ENCODE measurements at places on chromosomes 7 and 10.

- DNase-seq: no peak
These were observed 30.0 kb downstream of the DOCK4 start for GRCh38 chr7:112176241-112176640.

- no peak for DNase-seq
These were observed 2.4 kb upstream of the VAX1 start for GRCh38 chr10:117140525-117140902.

DNA sequence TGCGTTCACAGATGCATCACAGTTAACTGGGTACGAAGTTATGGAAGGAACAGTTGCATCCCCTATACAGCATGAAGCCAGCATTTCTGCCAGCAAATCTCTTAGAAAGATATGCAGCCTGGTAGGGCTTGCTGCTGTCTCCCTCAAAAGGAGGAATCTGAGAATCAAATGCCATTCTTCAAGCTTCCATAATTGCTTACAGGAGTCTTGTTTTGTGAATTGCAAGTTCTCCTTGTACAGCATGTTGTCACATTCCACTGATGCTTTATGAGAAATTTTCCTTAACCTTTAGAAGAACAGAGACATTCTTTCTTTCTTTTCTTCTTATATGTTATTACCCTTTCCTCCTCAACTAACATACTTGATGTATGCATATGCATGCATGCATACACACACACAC is 134.6 kb downstream of the CHRM2 start:
- no peak for DNase-seq

DNA sequence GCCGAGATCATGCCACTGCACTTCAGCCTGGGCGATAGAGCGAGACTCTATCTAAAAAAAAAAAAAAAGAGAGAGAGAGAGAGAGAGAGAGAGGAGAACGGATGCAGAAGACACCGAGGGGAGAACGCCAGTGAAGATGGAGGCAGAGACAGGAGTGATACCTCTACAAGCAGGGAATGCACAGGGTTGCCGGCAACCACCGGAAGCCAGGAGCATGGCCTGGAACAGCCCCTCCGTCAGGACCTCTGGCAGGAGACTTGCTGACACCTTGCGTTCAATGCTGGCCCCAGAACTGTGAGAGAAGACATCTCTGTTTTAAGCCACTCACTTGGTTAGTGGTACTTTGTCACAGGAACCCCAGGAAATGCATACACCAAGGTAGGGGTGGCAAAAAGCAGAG is 38.1 kb upstream of the DUSP5 start:
- DNase-seq: no peak

- no peak for DNase-seq
These were observed at the start of gene C10orf53 for GRCh38 chr10:49679480-49679893. Gene C10orf53, plus strand, starts transcription at chr10:49679651. Its CDS starts 47 bp downstream, at chr10:49679698.

GRCh38 chr7:5774136-5774535 is 7.3 kb downstream of the RNF216 start:
- no peak for DNase-seq

DNA sequence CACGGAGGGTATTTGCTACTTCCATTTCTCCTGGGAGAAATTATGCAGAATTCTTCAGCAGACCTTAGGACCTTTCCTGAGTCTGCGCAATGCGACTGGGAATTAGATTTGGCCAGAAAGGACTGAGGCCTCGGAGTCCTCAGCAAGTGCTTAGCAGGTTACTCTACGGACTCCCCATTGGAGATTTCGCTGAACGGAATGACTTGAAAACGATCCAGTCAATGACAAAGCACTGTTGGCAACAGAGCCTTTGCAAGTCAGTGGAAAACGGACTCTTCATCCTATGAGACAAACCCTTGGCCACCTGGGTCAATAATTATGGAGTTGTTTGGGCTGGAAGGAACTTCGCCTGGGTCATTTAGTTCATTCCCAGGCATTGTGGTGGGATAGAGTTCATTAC is 107.4 kb downstream of the FAM204A start:
- DNase-seq: no peak

GRCh38 chr7:22173685-22174573 is 183.0 kb downstream of the RAPGEF5 start:
- no peak for DNase-seq

DNA sequence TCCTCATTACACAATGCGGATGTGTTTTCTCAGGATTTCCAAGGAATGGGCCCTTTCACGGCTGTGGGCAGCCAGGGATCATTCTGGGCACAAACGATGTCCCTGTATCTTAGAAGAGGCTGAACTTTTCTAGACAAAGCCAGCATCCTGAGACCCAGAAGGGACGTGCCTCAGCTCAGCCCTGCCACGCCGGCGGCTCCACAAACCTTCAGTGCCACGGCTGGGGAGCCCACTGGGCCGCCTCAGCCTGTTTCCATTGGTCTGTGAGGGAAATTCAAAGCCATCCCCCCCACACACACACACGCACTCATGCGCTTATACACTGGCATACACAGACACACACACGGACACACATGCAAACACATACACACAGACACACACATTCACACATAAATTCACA is 344.9 kb upstream of the MKI67 start:
- DNase-seq: no peak

GRCh38 chr7:13737563-13737962 is 251.9 kb downstream of the ETV1 start:
- DNase-seq: no peak

GRCh38 chr7:25541877-25542276 is 313.6 kb upstream of the NPVF start:
- DNase-seq: no peak

DNA sequence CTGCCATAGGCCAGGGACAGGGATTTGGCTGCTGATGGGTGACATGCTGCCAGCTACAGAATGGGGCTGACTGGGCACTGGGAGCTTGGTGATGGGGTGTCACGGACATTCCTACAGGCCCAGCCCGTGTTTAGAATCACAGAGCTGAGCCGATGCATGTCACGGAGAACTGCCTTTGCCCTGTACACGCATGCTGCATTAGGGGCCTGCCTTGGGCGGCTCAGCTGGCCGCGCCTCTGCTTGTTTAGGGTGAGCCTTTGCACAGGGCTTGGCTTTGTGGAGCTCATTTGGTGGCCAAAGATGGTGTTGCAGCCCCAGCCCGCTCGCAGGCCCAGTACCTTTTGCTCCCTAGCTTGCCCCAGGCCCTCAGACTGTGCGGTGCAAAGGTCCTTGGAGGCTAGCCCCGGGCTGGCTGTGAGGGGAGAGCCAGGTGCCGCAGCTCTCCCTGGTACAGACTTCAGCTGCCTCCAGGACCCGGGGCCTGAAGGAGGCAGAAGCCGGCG is 108.4 kb upstream of the BTBD16 start:
- DNase-seq: no peak

GRCh38 chr10:129785536-129785981 is 178.5 kb downstream of the EBF3 start:
- no peak for DNase-seq

GRCh38 chr10:664301-664700 is 25.2 kb downstream of the DIP2C start:
- no peak for DNase-seq

DNA sequence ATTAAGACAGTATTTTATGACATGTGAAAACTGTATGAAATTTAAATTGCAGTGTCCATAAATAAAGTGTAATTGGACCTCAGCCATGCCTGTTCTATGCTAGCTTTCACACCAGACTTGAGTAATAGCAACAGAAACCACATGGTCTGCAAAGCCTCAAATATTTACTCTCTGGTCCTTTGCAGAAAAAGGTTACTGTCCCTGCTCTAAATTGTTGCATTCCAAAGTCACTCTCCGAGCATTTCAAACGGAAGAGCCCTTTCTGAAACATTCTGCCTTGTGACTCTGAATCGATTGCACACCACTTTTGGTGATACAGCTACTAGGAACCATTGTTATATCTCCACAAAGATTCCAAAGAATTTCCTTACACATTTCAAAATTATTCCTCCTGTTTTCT is 81.0 kb upstream of the STK17A start:
- DNase-seq: no peak
